RWPE1 (cell line): ENCODE measurements at places on chromosomes 16 and 17.

DNA sequence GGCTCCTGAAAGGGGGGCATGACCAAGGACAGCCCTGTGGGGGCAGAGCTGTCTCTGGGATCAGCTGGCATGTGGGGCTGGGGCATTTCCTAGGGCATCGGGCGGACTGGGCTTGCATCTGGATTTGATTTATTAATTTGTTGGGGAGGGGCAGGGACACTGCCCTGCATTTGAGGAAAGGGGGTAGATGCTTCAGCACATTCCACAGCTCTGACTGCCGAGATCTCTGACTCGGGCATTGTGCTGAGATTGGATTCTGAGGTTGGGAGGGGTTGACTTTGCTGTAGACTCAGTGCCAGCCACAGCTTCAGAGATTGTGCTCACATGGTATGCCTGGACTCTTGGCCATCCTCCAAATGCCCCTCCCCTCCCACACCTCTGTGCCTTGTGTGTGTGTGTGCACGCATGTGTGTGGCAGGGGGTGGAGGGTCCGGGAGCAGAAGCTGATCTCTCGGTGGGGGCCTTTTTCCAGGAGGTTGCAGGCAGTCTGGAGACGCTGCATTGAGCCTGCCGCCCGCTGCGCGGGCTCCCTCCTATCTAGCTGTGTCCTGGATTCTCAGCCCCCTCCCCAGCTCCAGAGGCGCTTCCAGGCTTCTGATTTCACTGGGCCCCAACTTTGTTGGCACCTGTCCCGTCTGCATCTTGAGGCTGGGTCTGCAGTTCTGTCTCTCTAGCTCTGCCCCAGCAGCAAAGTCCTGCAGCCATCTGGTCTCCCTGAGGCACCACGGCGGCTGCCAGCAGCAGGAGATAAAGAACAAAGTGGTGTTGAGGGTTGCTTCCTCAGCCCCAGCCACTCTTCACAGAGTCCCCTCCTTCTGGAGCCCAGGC, 14.9 kb downstream of the IGFBP4 start:
- DNase-seq, result no peak

GRCh38 chr16:89739383-89739782, 18.0 kb downstream of the ZNF276 start:
- DNase-seq, result no peak

DNA sequence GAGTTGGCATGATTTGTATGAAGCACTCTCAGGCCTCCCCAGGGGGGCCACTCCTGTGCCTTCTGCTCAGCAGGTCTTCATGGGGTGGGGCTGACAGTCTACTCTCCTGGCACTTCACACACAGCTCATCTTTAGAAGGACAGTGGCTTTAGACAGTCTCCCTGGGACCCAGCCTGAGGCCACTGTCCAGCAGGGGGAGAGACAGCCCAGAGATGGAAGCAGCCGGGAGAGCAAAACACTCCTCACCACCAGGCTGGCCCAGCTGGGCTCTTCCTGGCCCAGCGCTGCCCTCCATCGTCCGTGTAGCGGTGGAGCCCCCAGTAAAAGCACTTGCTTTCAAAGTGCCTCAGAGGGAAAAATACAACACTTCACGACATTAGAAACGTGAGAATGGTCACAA, 62.0 kb upstream of the CRHR1 start:
- no peak for DNase-seq

DNA sequence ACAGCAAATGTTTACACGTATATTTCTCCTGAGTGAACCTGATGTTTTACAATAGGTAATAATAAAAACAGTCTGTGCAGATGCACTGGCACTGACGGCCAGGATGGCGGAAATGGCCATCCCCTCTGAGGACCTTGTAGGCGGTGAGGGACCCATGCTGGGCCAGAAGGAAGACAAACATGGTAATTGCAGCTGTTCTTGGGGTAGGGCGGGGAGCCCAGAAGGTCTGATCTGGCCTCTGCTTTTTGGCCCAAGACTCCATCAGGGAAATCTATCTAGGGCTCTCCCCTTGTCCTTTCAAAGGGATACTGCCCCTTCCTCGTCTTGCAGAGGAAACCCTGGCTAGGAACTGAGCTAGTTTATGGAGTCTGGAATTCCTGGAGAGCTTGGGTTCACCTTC, 7.4 kb upstream of the LGALS9 start:
- DNase-seq, result no peak

DNA sequence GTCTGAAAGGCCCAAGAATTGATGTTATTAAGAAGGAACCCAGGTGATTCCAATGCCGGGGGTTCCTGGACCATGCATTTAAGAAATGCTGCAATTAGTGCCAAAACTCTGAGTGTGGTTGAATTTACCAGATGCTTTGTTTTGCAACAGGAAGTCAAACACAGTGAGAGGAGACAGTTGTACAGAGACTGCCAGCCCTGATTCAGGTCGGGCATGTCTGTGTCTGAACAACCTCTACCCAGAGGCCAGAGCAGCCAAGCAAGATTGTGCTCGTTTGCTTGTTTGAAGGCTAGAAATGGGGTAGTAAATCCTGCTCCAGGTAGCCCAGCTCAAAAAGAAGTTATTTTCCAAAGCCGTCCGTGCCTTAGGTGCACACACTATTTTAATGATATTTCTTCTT, 412.4 kb upstream of the ERCC4 start:
- DNase-seq, result no peak

GRCh38 chr16:16997349-16997748, 473.4 kb downstream of the XYLT1 start:
- DNase-seq, result no peak

DNA sequence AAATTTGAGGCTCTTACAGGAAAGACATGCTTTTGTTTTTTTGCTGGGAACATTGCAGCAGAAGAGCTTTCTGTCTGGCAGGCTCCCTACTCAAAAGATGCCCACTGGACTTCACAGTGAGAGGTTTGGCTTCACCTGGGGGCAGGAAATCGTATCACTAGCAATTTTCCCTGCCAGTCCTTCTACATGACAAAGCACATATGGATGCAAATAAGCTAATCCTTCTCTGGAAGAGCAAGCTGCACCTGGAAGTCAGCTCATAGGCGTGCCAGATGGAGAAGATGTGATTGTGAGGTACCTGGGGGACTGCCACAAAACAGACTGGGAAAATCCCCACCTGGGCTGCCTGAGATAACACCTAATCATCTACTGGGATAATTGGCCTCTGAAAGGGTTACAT, 195.0 kb upstream of the CPHXL start:
- DNase-seq, result no peak

DNA sequence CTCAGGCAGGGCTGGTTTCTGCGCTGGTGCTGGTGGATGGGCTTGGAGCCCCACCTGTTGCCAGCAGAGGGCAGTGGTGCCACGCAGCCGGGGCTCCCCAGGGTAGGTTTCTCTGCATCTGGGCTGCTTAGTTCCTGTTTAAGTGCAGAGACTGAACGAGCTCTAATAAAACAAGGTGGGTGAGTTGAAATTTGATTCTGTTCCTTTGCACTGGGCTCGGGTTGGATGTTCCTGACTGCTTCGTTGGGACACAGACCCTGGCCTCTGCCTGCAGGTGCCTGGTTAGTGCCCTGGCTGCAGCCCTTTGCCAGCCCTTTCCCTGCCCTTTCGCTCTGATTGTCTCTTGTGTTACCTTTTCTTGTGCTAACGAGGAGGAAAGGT, 30.0 kb downstream of the TBCD start:
- peak; percentile 90 for DNase-seq

DNA sequence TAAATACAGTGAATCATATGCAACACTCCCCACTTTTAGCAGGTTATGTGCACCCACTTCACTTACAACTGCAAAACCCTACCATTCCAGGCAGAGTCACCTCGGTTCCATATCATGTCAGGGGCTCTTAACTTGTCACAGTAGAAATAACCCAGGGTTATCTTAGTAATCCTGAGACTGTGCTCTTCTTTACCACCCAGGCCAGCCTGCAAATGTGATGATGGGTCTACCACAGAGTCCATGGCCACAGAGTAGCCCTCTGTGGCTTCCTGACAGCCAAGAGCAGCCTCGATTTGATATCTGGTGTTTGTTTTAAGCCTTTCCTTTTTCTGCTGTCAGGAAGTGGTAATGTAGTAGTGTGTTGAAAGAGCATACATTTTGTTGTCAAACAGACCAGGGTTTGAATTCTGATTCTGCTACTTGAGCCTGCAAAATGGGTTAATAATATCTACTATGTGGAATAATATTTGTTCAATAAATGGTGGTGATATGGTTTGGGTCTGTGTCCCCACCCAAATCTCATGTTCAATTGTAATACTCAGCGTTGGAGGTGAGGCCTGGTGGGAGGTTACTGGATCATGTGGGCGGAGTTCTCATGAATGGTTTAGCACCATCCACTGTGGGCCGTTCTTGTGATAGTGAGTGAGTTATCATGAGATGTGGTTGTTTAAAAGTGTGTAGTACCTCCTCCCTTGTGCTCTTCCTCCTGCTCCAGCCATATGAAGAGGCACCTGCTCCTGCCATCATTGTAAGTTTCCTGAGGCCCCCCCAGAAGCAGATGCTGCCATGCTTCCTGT, 416.5 kb downstream of the UTP18 start:
- DNase-seq, result no peak

DNA sequence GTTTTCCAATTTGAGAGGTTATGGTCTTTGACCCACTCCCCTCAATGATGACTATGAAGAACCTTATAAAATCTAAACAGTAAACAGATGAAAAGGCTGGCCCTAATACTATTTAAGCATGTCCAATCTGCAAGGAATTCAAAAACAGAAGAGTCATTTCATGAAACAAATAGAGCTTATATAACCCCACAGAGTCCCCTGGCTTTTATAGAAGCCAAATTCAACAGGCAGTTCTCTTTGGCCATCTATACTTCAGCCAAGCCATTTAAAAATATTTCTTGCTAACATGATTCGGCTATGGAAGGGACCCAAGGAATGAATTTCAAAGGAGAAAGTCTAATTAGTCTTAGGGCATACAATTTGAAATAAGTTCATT, 43.4 kb downstream of the SPOP start:
- DNase-seq, result no peak

DNA sequence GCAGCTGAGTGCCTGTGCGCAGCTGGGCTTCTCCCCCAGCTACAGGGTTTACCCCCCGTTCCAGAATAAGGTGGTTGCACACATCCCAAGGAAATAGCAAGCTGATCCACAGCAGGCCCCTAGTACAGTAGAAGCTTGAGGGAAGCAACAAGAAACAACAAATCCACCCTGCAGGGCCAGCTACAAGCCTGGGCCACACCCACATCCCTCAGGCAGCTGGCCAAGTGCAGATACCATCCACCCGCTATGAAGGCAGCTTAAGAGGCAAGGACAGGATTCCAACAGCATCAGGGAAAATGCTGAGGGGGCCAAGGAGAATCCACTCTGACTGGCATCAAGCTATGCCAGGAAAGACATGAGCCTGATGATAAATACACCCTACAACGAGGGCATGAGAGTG, 66.9 kb upstream of the RCVRN start:
- peak; percentile 53 for DNase-seq

DNA sequence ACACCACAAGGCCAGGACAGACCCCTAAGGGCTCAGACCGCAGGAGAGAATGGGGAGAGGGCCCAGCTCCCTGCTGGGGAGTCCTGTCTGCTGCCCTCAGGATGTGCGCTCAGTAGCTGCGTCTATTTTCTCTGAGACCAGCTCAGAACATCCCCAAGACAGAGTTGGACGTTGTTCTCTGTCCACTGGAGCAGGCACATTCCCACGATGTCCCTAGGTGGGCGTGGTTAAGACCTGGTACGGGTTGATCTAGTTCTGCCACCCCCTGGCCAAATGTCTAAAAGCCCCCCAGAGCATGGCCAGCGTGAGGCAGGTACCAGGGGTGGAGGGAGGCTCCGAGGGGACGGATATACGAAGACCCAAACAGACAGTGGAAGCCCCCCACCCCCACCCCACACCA, 842 bp upstream of the CALB2 start:
- DNase-seq, result no peak

GRCh38 chr16:68786685-68787418, 49.8 kb downstream of the CDH1 start:
- peak; percentile 80 for DNase-seq

- DNase-seq, result no peak
Measured at GRCh38 chr16:12729448-12729847, 74.2 kb downstream of the CPPED1 start.

DNA sequence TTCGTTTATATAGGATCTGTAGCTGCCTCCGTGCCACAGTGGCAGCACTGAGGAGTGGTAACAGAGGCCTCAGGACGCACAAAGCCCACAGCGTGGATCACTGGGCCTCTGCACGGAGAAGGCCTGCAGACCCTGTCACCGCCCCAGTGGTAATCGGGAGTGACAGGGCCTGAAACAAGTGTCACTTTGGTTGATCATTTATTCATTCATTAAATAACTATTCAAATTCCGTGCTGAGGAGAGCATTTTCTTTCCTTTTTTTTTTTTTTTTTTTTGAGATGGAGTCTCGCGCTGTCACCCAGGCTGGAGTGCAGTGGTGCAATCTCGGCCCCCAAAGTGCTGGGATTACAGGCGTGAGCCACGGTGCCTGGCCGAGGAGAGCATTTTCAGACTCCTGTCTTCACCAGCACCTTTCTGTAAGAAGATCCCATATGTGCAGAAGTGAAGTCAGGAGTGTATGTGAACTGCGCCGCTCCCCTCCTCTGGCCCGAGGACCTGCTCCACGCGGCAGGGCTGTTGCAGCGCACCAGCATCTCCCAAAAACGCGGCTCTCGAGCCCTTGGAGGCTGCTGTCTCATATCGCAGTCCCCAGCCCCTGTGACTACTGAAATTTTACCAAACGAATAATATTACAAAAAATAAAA, 44.9 kb upstream of the TRAP1 start:
- DNase-seq, result no peak

GRCh38 chr17:70527364-70527888, 358.1 kb downstream of the KCNJ2 start:
- DNase-seq, result no peak

GRCh38 chr16:62014319-62014923, 21.8 kb downstream of the CDH8 start:
- DNase-seq, result no peak

GRCh38 chr16:30600215-30600614, 10.0 kb downstream of the ZNF689 start:
- DNase-seq, result no peak

DNA sequence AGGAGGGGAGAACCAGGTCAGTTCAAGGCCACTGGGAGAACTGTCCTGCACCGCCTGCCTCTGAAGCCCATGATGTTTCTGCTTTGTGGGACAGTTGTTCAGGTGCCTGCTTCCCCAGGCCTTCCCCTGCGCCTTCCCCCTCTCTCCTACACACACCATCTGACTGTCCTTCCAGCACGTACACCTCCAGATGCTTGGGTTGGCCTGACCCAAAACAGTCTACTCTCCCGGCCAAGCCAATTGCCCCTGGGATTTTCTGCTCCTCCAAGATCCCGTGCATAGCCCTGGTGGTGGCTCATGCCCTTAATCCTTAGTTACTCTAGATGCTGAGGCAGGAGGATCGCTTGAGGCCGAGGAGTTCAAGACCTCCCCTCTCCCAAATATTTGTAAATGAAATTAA, 684 bp upstream of the RSAD1 start:
- no peak for DNase-seq
